Iris pigment epithelial cell (primary cell): ENCODE measurements at places on chromosomes 7 and 10.

DNA sequence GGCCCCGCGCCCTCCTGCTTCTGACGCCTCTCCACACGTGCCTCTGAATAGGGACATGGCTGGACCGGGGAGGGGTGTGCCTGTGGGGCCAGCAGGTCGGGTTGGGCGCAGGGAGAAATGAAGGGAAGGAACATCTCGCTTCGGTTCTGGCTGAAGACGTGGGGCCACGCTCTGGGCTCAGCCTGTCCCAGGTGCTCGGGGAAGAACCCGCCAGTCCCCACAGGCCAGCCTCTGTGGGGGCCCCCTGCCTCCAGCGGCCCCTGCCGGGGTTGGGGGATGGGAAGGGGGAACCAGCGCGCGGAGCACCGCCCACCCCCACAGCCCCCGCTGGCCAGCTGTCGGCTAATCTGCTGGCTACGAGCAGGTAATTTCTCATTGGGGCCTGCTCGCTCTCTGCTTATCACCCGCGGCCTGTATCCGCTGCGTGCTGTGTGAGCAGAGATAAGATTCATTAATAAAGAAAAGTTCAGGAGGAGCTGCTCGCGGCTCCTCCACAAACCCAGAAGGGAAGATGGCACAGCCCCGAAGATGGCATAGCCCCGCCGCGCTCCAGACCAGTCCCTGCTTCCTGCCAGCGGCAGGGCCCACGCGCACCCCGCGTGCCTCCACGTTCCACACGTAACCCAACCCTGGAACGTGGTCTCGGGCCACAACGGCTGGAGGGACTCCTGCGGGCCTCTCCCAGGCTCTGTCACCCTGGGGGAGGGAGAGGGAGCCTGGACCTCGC, 186.2 kb downstream of the ELFN1 start:
- DNase-seq, result no peak

DNA sequence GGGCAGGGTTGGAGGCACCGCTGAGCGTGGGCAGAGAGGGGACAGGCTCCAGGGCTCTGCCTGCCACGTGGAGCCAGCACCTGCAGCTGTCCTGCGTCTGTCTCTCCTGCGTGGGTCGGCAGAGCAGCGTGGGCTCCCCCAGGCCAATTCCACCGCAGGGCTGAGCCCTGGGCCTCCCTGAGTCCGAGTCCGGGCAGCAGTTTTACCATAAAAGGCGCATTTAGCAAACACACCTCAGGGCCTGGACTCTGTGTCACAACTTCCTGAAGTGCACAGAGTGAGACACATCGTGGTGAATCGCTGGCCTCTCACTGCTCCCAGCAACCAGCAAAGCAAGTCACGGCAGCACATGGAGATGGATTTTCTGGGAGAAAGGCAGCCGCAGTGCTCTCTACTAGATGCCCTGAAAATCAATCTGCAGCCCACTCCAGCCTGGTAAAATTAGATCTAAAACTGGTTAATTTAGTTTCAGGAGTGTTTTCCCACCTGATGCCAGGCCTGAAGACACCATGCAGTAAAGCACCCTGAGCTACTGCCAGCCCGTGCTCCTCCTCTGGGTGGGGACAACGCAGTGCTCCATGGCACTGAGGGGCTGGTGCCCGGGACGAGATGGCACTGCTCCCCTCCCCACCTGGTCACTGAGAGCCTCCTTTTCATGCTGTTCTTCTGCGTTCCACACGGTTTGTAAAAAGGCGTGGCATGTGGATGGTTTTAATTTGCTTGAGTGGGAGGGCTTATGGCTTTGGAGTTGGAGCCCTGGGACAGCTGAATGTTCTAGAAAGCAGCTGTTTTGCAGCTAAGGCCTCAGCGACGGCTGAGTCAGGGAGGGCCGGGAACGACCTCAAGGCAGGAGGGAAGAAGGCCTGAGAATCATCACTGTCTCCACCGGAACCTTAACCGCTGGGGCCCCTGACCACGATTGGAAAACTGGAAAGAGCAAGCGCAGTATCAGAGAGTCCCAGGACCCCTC, 336.9 kb downstream of the ADARB2 start:
- no peak for DNase-seq

- no peak for DNase-seq
Observed at GRCh38 chr10:84262190-84262956, 17.5 kb downstream of the RGR start.

DNA sequence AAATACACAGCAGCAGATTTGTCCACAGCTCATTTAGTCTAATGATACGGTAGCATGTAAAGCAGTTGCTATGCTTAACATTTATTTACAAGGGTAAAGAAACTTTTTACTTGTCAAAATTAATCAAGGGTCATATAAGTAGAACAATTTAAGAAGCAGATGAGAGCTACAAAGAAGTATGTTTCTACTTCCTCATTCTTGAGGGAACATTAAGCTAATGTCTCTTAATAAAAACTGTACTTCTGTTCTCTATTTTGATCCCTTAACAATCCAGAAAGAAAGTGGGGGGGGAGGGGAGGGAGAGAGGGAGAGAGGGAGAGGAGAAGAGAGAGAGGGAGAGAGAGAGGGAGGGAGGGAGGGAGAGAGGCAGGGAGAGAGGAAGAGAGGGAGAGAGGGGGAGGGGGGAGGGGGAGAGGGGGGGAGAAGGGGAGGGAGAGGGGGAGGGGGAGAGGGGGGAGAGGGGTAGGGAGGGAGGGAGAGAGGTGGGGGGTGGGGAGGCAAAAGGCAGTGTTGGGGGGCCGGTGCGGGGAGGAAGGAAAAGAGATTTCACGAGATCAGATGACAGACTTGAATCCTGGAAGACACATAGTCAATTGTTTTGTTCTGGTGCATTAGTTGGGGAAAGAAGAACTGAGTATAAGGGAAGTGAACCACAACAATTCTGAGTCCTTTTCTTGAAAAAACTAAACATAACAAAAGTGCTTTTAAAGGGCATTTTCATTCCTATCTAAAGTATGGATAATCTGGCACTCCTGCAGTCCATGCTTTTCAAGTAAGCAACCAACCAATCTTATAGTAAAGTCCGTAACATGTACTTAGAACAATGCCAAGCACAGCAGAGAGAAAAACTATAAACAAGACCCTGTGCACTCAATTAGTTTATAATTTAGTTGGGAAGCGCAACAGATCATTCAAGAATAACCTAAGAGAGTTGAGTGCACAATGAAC, 128.0 kb downstream of the USP6NL start:
- no peak for DNase-seq

DNA sequence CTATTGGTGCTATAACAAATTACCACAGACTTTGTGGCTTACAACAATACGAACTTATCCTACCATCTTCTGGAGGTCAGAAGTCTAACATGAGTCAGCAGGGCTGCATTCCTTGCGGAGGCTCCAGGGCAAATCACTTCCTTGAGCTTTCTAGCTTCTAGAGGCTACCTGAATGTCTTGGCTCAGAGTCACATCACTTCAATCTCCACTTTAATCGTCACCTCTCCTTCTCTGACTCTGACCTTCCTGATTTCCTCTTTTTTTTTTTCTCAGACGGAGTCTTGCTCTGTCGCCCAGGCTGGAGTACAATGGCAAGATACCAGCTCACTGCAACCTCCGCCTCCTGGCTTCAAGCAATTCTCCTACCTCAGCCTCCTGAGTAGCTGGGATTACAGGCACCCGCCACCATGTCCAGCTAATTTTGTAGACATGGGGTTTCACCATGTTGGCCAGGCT, 44.6 kb upstream of the ANAPC16 start:
- DNase-seq, result peak; percentile 91
